Esophagus muscularis mucosa (tissue), 4 donors: ENCODE measurements at places on chromosomes 13 and 19. TPM values are rescaled to one million over a fixed set of nuclear protein-coding genes. Genes with fewer than 3 reads are reported as not detected.

ZNF20 gene
- 5.8 TPM for total RNA-seq

NLRP7 gene
- total RNA-seq, result not detected

CEACAM8 gene
- 0.17 TPM for total RNA-seq

ABHD13 gene
- total RNA-seq, result 10.3 TPM

PSG2 gene
- not detected for total RNA-seq

URAD gene
- total RNA-seq, result not detected

ARL11 gene
- 0.83 TPM for total RNA-seq

LILRB1 gene
- total RNA-seq, result 1.4 TPM

LYL1 gene
- total RNA-seq, result 15.4 TPM

PRKCSH gene
- total RNA-seq, result 113 TPM

OR7C1 gene
- not detected for total RNA-seq

PNMA8C gene
- 0.13 TPM for total RNA-seq

- no peak for DNase-seq
Observed at GRCh38 chr13:30477346-30478195, 11.8 kb upstream of the HMGB1 start.

DNA sequence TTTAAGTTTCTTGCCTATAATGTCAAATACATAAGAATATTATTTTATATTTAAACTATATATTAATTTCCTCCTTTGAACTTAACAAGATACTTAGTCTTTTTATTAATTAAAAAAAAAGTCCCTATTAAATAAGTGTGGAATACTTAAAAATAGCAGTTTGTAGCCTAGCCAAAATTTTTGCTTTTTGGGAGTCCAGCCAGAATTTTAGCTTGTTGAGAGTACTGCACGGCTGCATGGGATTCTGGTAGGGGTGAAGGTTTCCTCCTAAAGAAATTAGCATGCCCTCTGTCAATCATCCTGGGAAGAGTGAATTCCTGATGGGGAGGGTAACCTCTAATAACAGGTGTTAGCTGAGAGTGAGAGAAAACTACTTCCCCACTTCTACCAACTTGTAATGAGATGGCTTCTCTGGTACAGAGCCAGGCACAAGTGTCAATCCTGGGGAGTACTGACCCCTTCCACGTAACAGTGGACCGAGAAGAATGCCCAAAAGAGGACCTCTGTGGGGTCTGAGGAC, 195.7 kb downstream of the SPRY2 start:
- no peak for DNase-seq

DNA sequence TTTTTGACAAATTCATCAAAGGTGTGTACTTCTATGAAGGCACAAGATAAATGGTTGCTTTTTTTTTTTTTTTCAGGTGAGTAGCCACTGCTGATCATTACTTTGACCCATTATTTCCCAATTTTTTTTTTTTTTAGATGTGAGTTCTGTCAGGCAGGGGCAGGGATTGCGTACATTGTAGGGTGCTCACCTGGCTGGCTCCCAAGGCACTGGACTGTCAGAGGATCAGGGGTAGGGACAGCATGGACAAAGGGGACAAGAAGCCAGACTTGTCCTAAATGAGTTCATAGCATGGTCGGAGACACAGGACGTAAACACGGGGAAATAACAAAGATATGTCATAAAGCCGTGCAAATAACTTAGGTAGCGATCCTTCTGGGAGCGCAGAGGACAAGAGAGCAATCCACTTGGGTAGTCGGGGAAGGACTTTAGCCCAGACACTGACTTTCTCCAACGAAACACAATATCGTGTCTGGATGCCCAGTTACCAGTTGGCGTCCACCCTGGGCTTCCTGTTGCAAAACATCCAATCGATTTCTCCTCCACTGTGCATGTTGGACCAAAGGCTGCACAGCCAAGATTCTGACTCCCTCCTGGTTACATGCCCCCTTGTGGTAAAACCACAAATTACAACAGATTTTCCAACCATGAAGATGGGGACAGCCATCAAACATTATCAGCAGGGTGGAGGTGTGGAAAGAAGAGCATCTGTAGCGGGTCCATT, 27.5 kb upstream of the KATNAL1 start:
- no peak for DNase-seq

DNA sequence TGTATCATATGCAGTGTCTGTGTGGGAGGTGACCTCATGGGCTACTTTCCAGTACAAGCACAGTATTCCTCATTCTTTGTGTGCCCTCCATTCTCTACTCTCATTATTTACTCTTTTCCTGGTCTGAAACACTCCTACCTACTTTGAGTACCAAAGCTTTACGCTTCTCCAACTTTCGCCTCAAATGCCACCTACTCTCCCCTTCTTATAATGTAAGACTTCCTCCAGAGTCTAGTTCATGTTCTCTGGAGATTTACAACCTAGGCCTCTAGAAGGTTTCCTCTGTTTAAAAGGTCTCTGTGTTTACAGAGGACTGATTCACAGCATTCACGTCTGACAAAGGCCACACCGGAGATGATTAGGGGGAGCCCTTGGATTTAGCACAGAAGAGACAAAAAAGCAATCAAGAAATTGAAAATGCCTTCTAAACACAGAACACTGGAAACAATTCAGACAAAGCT, 302.0 kb downstream of the KLF12 start:
- no peak for DNase-seq

DNA sequence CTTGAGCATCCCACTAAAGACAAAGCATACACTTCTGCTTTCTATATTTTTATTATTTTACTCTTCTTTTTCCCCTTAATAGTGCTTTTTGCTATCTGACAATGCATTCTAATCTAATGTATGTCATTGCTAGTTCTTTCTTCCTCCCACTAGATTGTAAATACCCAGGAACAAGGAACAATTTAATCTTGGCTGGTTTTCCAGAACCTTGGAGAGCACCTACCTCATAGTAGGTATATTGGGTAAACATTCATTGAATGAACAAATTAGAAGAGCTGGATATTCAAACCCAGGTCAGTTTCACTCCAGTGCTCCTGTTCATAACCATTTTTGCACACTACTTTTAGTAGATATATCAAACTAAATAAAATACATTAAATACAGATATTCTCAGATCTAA, 1617.6 kb upstream of the SLC10A2 start:
- no peak for DNase-seq

- DNase-seq, result no peak
Observed at GRCh38 chr19:1862424-1863327, 703 bp downstream of the KLF16 start.

GRCh38 chr13:97266772-97267417, 44.8 kb downstream of the MBNL2 start:
- DNase-seq, result no peak

DNA sequence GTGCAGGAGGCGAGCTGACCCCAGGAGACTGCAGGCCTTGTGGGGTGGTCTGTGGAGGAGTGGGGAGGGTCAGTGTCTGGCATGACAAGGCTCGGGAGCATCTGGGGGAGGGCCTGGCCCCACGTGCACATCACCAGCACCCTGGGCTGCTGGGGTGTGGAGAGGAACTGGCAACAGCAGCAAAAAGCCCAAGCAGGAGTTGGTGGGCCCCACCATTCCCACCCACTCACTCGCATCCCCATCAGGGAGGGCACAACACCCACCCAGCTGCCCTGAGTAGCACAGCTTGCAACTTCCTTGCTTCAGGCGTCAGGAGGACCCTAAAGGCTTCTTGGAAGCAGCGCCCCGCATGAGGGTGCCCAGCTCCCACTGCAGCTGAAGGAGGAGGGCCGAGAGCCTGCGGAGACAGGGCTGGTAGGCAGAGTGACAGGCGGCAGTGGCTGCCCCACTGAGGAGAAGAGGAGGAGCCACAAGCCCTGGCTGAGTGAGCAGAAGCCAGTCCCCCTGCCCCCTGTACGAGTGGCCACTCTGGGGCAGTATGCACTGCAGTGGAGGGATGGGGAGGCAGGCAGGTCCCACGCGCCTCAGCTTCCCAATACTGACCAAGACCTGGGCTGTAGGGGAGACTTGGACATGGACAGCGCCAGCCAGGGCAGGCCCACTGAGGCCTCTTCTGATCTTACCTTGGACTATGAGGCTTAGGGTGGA, 26.5 kb downstream of the ELL start:
- no peak for DNase-seq

GRCh38 chr19:55091955-55092354, 16.3 kb downstream of the EPS8L1 start:
- DNase-seq, result no peak

DNA sequence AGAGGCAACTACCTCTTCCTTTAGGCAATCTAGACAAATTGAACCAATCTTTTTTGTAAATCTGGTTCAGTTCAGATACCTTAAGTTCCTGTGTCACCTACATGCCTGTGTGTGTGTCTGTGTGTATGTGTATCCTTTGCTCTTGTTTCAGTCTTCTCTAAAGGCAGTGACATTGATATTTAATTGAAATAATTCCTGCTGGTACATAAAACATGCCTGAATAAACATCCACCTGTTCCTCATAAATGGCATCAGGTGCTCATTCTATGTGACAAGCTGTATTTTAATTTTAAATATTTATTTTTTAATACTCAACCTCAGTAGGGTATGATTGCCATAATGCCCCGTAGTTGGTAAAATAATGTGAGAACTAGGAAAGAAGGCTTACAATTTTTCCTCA, 1606.4 kb upstream of the PRR20A start:
- DNase-seq, result no peak

DNA sequence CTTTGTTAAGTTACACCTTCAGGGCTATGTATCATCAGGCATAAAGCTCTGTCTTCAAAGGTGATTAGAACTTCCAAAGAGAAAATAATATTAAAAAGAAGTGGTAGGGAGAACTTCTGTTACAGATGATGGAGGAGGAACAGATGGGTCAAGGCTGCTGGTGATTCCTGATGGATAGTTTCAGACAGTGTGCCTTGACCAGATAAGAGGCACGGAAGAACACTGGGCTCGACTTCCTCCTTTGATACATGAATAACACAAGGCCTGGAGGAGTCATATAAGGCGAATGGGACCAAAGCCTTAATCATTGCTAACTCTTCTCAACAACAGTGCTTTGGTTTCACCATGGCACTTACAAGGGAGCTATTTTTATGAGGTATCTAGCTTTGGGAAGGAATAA, 128.1 kb upstream of the RXFP2 start:
- peak; percentile 34 for DNase-seq

GRCh38 chr19:42521346-42522030, 6.8 kb downstream of the CEACAM1 start:
- DNase-seq, result peak; percentile 42

- DNase-seq, result no peak
Observed at GRCh38 chr19:18886972-18887371, 9.0 kb downstream of the CERS1 start.

GRCh38 chr13:36158611-36159010, 27.4 kb upstream of the DCLK1 start:
- DNase-seq, result no peak

GRCh38 chr19:4181053-4181508, 1.3 kb downstream of the SIRT6 start:
- DNase-seq, result no peak

DNA sequence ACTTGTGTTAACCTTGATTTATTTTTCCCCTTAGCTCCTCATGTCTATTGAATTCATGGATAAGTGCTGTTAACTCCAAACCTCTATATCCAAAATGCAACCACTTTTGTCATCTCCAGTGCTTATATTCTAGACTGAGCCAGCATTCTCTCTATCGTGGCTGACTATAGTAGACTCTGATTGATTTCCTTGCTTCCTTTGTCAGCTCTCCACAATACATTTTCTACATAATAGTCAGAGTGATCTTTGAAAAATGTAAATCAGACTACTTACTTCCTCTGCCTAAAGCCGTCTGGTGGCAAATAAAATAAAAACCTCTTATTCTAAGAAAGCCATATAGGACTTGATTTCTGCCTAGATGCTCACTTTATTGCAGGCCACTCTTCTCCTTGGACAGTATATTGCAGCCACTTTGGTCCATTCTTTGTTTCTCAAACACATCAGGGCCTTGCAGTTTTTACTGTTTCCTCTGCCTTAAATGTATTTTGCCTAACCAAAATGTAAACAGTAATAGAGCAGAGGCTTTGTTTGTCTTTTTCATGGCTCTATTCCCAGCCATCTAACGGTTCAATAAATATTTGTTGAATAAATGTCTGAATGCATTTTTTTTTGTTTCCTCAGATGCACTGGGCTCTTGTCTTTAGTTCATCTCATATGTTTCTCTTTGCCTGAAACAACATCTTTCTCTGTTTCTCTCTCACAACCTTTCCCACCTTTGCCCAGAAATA, 243.6 kb upstream of the CSNK1A1L start:
- DNase-seq, result no peak

GRCh38 chr19:7832781-7833180, 2.8 kb downstream of the EVI5L start:
- no peak for DNase-seq

GRCh38 chr19:45395821-45396617, 8.8 kb downstream of the PPP1R13L start:
- DNase-seq, result no peak

GRCh38 chr19:15696654-15697194, 23.8 kb downstream of the CYP4F12 start:
- no peak for DNase-seq

GRCh38 chr13:102807699-102808098, 8.8 kb downstream of the BIVM start:
- DNase-seq, result no peak

DNA sequence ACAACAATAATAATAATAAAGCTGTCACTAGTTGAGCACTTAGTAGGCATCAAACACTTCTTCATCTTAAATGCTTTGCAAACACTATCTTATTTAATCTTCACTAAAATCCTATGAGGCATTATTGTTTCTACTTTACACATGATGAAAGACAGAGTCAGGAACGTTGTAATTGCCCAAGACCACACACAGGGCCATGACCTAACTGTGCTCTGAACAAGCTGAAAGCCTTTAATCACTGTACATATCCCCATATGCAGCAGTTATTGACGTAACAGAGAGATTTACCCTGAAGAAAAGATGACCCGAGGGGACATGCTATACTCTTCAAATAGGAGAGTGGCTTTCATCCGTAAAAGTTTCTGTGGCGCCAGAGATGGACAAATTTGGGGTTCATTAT, 53.0 kb downstream of the SACS start:
- no peak for DNase-seq

DNA sequence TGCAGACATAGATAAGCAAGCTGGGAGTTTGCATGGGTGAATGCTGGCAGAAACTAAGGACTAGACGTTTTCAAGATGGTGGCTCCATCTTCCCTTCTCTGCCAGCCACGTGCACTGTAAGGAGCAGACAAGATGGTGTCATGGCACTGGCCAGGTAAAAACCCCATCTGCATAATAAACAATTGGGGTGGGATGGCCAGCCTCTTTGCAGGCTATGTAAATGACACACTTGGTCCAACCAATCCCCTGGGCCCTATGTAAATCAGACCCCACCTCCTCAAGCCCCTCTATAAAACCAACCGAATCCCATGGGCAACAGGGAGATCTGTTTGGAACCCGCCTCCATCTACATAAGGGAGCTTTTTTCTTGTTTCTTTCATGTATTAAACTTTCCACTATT, 2.4 kb upstream of the OR7A5 start:
- no peak for DNase-seq

GRCh38 chr19:32255536-32256295, 89.7 kb upstream of the ZNF507 start:
- DNase-seq, result peak; percentile 47
